NCI-H2081 (cell line): ENCODE measurements at places on chromosomes 3 and 15.

DNA sequence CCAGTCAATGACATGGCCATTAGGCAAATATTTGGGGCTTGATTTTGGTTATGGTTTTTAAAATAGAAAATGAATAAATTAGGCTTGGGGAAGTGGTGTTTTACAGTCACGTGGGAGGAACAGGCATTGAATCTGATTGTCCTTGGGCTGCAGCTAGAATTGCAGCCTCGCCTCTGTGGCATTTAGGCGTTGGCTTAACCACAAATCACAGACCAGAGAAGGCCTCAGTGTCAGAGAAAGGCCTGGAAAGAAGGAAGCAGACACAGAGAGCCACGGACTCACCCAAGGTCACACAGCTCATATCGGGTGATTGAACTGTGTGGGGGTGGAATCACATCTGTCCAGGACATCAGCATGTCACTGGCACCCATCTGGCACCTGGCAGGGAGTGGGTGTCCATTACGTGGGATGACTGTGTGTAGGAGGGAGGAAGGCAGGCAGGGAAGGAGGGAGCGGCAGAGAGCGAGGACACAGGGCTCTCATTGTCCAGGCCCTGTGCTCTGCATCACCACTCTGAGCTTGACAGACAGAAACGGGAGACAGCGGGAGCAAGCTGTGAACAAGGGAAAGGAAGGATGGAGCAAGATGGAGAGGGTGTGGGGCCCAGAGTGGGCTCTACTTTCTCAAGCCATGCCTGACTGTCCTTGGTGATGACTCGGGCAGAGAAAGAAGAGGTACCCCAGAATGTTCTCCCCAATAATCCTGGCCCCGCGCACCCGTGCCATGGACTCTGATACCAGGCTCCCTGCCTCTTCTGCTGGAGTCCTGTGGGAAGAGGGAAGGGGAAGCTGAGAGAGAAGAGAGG is 186.4 kb downstream of the FAM43A start:
- DNase-seq, result no peak

- DNase-seq, result no peak
Measured at GRCh38 chr3:190494907-190495306, 19.0 kb upstream of the IL1RAP start.

DNA sequence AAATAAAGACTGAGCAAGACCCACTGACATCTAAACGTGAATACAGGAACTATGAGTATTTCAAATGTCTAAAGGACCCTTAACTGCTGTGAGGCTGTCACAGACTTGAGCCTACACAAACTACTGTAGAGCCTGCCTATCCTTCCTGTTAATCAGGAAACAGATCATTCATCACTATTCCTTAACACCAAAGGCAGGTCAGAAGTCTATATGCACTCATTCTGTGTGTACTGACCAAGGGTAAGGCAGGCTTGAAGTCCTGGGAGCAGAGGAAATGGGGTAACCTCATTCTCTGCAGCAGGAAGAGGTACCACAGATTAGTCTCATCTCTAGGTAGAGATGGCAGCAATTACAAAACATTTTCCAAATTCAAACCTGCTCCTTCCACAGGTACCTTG is 30.7 kb downstream of the NPTN start:
- DNase-seq, result no peak

- no peak for DNase-seq
Measured at GRCh38 chr3:81105789-81106488, 655.5 kb downstream of the GBE1 start.

GRCh38 chr3:142549986-142550385 is 28.5 kb downstream of the ATR start:
- no peak for DNase-seq

DNA sequence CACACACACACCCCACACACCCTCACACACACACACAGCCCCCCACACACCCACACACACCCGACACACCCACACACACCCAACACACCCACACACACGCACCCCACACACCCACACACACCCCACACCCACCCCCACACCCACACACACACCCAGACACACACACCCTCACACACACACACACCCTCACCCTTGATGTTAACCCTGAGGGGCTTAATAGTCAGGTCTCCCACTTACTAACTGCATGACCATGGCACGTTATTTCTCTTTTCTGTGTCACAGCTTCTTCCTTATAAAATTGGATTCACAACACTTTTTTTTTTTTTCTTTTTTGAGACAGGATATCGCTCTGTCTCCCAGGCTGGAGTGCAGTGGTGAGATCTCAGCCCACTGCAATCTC is 2.8 kb downstream of the GRM2 start:
- no peak for DNase-seq

- DNase-seq, result no peak
Measured at GRCh38 chr3:156820692-156821080, 5.5 kb upstream of the LEKR1 start.

GRCh38 chr3:188472336-188472735 is 318.4 kb downstream of the LPP start:
- no peak for DNase-seq

DNA sequence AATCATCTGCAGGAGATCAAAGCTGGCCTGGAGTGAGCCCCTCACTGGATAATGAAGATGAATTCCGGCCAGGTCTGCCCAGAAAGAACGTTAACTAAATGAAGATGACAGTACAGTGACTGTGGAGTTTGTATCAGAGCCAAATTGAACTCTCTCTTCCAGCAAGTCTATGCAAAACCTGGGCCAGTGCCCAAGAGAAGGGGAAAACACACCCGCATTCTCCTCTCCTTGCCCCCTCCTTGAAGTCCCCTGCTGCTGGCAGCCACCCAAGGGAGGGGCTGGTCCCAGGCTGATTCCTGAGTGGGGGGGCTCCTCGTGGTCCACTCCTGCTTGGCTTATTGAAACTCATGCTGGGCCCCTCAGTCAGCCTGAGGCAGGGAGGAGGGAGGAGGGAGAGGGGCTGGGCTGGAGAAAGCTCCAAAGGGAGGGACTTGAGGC is 155.7 kb downstream of the RAB11A start:
- DNase-seq, result peak; percentile 26

GRCh38 chr15:80114114-80114513 is 38.7 kb upstream of the FAH start:
- no peak for DNase-seq

- no peak for DNase-seq
Measured at GRCh38 chr3:81132995-81133394, 628.5 kb downstream of the GBE1 start.

- no peak for DNase-seq
Measured at GRCh38 chr15:85417276-85417675, 36.9 kb downstream of the AKAP13 start.

- peak; percentile 78 for DNase-seq
Measured at GRCh38 chr3:172836390-172836997, 86.0 kb downstream of the ECT2 start.

- DNase-seq, result no peak
Measured at GRCh38 chr3:193905541-193906396, 230.2 kb upstream of the HES1 start.

GRCh38 chr3:160927620-160928019 is 171.6 kb downstream of the PPM1L start:
- no peak for DNase-seq

- no peak for DNase-seq
Measured at GRCh38 chr3:158847452-158847821, 45.6 kb downstream of the MFSD1 start.

DNA sequence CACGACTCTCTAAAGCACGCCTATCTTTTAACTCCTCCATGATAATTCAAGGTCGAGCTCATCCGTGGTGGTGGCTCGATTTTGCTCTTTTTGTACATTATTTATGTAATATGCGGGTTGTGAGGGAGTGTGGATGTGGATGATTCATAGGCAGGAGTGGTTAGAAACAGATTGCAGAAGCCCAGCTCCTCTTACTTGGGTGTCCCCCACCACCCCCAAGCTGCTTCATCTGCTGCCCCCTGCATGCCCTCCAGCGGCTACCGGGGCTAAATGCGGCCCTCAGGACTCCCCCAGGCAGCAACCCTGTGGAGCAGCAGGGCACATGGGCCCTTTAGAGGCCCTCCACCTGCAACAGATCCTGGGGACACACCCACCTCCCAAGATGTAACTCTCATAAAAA is 111.5 kb upstream of the SELENOK start:
- DNase-seq, result no peak

DNA sequence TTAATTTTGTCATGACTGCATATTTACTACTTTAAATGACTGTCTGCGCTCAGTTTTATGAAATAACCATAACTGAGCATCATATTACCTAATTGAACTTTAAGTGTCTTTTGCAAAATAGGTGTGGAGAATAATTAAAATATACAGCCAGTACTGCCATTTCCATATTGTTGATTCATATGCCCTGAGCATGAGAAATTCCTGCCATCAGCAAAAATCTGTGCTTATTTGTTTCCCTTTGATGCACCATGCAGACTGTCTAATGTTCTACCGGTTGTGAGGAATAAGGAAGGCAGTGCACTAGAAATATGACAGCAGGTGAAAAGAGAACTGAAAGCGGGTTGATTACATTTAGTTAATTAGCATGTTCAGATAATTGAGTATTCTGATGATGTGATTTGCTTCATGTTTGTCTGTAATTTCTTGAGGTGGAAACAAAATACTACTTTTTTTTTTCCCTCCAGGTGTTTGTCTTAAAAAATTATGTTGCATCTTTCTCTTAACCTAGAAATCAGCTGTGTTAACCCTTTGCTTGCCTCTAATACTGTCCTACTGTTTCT is 229.4 kb upstream of the AZI2 start:
- DNase-seq, result no peak

DNA sequence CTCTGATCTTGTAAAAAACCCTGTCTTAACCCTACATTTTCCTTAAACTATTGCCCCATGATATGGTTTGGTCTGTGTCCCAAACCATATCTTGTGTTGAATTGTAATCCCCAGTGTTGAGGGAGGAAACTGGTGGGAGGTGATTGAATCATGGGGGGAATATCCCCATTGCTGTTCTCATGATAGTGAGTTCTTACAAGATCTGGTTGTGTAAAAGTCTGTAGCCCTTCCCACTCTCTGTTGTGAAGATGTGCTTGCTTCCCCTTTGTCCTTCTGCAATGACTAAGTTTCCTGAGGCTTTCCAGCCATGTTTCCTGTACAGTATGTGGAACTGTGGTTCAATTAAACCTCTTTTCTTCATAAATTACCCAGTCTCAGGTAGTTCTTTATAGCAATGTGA is 881.4 kb downstream of the DIPK2A start:
- DNase-seq, result no peak

DNA sequence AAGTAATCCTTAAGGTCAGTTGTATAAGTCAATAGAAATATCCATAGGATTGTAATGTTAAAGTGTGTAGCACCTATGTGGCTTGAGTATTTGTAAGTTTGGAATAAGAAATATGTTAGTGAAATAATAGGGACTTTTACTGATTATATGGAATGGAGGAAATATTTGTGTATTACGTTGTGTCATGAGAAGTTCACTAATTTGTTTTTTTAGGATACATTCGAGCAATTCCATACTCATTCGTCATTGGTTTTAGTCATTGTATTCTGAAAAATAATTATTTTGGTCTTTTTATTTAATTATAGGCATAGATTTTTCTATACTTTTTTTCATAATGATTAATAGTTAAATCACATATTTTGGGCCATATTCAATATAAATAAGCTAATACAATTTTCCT is 21.0 kb downstream of the MBNL1 start:
- no peak for DNase-seq

- DNase-seq, result no peak
Measured at GRCh38 chr3:169528289-169528688, 135.2 kb downstream of the MECOM start.

GRCh38 chr3:48247401-48247811 is 6.5 kb downstream of the ZNF589 start:
- no peak for DNase-seq

- DNase-seq, result peak; percentile 61
Measured at GRCh38 chr3:54427501-54427900, 305.1 kb downstream of the CACNA2D3 start.

- DNase-seq, result no peak
Measured at GRCh38 chr3:150450916-150451315, 42.8 kb downstream of the TSC22D2 start.

DNA sequence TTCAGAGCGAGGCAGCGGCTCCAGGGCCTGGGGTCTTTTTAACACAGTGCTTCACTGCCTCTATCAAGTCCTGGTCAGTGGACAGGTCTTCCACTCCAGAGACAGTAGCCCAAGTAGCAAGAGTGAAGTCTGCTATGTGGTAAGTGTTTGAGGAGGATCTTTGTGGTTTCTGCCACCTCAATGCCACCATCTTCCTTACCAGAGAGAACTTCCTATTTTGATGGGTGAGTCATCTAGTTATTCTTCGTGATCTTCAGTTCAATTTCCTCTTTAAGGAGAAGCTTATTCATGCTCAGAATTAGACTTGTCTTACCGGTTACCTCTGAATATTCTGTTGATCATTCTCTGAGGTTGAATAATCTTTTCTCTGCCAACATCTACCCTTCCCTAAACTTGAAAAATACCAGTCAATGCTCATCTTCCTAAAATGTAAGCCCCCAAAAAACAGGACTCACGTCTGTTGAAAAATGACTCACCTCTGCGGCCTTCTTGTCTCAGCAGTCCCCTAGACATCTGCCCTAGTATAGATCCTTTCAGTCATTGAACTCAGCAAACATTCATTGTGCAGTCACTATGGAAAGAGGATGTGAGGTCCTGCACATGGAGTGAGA is 32.2 kb upstream of the BCL6 start:
- DNase-seq, result no peak
